ENCODE measurements at places on chromosomes 13 and 19. TPM values are rescaled to one million over a fixed set of nuclear protein-coding genes. Genes with fewer than 3 reads are reported as not detected.

FCHO1 gene
- total RNA-seq, result 0.65 TPM

GFY gene
- total RNA-seq, result not detected

RFX2 gene
- 1.3 TPM for total RNA-seq

CEACAM19 gene
- 0.44 TPM for total RNA-seq

MYPOP gene
- total RNA-seq, result 0.87 TPM

GAMT gene
- total RNA-seq, result 12.6 TPM

ZNF575 gene
- total RNA-seq, result 0.22 TPM

ZNF420 gene
- total RNA-seq, result 5.7 TPM

WDR62 gene
- 1.2 TPM for total RNA-seq

DNA sequence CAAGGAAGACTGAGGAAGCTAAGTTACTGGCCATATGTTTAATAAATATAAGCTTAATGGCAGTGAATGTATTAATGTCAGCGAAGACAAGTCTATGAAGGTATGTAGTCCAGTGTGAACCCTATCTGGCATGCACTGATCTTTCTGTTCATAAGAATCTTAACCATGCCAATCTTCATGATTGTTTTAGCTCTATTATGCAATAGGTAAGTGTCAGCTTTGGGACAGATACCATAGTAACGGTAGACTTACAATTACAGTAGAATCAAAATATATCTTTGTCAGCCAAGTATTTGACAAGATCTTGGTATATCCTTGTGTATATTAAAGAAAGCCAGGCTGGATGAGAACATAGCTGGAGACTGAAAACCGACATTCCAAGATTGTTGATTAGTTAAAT is 428.5 kb downstream of the SPRY2 start:
- no peak for DNase-seq

DNA sequence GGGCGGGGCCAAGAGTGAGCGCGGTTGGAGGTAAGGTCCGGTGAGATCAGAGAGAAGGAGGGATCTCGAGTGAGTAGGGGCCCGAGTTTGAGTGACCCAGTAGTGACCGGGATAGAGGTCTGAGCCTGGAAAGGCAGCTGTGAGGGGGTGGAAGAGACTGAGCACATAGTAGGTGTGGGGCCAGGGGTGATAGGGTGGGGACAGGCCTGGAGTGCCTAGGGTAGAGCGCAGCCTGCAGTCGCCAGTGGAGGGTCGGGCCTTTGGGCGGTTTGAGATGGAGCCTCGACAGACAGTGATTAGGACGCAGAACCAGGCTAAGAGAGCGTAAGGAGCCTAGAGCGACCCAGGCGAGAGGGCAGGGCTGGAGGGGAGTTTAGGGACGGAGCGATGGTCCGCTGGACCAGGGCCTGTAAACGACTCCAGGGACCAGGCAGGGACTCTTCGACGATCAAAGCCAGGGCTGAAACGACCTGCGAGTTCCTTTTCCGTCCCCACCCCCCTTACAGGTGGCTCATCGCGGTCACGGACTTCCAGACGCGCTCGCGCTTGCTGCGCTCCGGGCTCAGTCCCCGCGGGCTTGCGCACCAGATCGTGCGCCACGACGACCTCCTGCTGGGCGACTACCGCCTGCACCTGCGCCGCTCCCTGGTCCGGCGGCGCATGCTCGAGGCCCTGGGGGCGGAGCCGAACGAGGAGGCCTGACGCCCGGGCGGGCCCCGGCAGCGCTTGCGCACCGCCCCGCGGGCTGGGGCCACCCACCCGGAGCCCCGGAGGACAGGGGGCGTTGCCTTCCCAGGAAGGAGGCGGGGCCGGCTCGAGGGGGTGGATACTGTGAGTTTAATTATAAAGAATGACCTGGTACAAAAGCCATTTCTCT is 9.4 kb downstream of the C19orf81 start:
- peak; percentile 87 for DNase-seq

DNA sequence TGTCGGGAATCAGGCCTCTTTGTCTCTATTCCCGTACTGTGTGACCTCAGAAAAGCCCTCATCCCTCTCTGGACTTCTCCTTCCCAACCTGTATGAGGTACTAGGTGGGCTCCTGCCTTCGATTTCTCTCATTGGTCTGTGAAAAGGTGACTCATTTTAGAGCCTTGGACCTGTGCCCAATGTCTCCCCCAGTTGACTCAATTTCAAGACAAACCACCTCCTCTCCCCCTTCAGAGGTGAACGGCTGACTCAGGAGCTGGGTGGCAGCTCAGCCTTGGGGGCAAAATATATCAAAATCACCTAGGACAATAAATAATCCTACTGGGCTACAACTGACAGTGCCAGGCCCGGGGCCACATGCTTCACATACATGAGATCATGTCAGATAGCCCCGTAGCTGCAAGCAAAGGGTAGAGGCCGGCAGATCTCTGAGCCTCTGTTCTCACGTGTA is 630 bp downstream of the COQ8B start:
- DNase-seq, result peak; percentile 91

DNA sequence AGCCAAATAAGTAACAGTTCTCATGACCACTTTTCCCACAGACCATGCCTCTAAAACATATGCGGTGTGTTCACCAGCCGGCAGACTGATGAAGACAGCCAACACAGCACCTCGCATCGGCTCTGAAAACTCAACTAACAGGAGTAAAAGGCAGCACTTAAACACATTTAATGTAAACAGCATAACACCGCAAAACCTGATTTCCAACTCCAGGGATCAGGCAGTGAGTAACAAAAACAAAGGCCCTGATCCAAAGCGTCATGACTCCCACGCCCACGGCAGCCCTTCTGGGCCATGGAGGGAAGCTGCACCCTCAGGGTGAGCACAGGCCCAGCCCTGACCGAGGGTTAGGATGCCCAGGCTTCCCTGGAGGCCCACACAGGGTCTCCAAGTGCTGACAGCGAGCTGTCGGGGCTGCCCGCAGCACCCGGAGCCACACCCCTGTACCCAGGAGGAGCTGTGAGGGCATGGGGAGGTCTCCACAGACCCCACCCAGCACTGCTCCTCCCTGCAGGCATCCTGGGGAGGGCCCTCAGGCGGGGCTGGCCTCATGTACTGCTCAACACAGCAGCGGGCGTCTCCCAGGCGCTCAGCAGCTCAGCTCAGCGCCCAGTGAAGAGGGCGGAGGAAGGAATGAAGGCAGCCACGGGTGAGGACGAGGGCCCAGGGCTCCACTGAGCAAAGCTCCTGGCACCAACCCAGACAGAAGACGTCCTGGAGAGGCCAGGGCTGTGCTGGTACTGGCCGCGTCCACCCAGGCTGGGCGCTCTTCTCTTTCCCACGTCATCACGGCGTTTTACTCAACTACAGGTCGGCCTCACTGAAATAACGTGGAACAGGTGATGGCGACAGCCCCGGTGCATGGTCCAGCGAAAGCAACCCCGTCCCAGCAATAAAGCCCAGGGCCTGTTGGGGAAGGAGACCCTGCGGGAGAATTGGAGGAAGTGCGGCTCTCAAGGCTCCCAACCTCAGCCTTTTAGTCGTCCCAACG is 53.7 kb downstream of the RASA3 start:
- DNase-seq, result no peak

- no peak for DNase-seq
These were observed 20.5 kb upstream of the C1QTNF9 start for GRCh38 chr13:24288870-24289269.

GRCh38 chr13:25422153-25422552 is 50.4 kb downstream of the ATP8A2 start:
- no peak for DNase-seq

DNA sequence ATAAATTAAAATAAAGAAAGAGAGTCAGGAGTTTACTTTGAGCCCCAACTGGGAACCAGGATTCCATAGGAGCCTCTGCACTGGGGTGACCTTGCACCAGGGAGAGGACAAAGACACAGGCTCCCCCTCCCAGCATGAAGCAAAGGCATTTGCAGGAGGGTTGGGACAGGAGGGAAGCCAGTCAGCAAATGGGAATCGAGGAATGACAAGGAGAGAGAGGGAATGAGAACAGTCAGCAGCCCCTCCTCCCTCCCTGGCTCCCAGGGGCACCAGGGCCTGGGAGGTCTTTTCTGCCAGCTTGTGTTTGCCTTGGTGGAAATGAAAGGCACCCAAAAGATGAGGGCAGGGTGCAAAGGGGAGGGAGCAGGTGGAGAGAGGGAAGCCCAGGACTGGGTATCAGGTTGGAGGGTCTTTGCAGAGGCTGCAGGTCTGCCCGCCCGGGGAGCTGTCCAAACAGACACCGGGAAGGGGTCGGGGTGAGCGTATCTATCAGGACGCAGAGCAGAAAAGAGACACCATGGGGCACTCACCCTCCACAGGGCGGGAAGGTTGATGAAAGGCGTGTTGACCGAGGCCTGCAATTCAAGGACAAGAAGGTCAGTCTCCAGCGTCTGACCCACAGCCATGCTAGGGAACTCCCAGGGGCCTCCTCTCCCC is 3.8 kb downstream of the SBSN start:
- no peak for DNase-seq

DNA sequence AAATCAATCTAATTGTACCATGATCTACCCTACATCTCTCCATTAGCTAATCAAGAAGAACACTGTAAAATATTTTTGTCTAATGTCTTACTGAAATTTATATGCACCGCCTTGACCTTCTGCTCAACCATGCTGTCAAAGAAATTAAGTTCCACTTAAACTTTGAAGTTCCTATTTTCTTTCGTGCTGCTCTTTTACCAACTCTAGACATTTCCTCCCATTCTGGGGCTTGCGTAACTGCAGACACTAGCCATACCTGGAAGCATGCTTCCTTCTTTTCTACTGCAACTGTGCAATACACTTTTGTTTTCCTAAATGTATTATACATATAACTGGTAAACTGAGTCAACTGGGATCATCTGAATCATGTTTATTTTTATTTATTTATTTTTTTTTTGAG is 8.5 kb upstream of the UBE2L5 start:
- DNase-seq, result no peak

- peak; percentile 89 for DNase-seq
These were observed at the start of gene ZNF429 for GRCh38 chr19:21505459-21506451. ZNF429 (plus strand) TSS chr19:21505602; CDS start chr19:21505772, 170 bp downstream.

DNA sequence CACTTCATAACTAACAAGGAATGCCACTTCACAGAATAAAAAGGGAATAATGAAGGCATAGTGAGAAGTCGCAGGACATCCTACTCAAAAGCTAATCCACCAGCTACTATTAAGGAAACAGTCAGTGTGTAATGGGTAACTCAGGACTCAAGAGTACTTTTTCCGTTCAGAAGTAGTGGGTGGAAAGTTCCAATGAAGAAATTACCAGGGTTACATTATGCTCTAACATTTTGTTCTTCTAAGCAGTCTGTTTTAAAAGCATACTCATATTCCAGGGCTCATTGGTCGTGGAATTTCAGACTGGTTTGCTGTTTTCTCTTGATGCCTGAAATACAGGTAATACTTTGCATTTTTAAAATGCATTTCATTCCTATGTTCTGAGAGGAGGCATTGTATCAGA is 222.4 kb upstream of the IRS2 start:
- DNase-seq, result no peak

Measured in lung microvascular endothelial cell (primary cell).